Mucosa of descending colon (tissue), 3 donors: ENCODE measurements at places on chromosomes 16 and 17.

DNA sequence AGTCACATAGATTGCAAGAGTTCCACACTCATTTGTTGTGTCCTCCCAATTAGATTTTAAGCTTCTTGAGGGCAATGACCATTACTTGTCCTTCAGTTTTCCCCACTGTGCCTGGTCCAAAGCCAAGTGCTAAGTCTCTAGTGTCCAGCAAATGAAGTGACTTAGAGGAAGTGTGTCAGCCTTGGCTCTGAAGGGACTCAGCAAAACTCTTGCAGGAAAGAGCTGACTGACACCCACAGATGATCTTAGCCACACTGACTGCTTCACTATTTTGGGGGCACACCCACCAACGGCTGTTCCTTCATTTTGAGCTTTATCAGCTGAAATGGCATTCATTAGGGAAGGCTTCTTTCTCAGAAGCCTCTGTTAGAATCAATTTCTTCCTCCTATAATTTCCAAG is 358.1 kb downstream of the UTP18 start:
- no peak for DNase-seq

DNA sequence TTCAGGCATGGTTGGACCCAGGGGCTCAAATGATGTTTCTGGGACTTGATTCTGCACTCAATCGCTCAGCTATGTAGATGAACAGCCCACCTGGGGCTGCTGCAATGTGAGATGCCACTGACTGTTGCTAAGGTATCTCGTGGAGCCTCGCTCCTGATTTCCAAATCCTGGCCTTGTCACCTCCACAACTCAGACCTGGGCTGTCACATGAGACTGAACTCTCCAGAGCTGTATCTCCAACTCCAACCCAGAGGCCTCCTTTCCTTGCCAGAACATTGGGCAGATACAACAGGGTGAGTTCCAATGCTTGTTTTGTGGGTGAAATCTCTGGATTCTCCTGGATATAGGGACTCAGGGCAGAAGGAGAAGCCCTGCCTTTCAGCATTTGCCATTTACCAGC is 79.5 kb downstream of the GNAO1 start:
- no peak for DNase-seq

GRCh38 chr16:67326472-67327309 is at the start of the genes KCTD19 and LRRC36:
Gene KCTD19 (minus strand): TSS chr16:67326741. CDS start chr16:67326707, 34 bp downstream.
Gene LRRC36 (plus strand): TSS chr16:67326815. CDS start chr16:67326863, 48 bp downstream.
- DNase-seq = peak; percentile 86

DNA sequence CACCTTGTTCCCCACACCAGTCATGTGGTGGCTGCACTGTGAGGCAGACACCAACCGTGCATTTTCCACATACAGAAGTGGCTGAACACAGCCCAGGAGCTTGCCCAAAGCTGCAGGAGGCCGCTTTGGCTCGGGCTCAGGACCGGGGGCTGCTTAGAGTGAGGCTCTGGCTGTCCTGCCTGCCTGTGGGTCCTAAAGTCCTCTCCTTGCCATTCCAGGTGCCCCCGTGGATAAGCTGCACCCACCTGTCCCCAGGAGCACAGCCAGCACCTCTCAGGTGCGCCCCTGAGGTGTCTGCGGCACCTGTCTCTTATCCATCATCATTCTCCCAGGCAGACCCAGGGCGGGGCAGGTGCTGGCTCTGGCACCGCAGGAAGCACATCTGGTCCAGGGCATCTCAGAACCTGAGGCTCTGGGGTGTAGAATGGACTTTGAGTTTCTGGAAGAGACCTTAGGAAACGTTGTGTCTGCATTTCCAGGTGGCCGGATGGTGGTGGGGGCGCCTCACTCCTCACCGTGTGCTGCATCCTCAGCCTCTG is 180.5 kb upstream of the ZNF469 start:
- no peak for DNase-seq

DNA sequence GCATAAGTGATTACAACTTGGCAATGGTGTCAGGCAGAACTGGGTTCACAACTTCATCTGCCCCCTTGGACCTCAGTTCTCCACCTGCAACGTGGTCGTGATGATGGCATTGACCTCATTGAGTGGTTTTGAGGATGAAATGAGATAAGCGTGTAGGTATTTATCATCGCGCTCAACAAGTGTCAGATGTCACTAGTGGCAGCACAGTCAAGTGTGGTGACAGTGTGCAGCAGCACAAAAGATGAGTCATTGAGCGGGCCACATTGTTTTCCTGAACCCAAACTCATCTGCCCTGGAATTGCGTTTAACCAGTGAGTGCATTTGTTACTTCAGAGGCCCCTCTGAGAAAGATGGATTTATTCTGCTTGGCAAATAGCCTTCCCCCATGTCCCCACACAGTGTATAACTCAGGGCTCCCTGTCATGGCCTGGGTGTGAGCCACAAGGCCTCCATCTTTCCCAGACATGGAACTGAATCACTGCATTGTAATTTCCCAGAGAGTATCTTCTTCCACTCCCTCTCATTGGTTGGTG is 20.9 kb downstream of the IRX3 start:
- DNase-seq = no peak

DNA sequence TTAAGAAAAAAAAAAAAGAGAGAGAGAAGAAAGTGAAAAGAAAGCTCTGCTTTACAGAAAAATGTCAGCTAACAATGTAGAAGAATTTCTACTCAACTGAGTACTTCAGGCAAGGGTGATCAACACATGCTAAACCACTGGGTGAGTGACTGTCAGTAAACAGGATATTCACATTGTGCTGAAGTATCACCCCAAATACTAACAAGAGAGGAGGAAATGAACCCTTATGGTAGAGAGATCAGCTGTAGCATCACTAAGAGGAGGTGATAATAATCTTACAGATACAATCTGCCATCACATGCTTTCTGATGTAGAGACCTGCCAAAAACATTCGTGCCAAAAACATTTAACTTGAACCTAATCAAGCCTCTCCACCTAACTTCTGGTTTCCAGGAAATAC is 30.7 kb upstream of the ICAM2 start:
- no peak for DNase-seq

DNA sequence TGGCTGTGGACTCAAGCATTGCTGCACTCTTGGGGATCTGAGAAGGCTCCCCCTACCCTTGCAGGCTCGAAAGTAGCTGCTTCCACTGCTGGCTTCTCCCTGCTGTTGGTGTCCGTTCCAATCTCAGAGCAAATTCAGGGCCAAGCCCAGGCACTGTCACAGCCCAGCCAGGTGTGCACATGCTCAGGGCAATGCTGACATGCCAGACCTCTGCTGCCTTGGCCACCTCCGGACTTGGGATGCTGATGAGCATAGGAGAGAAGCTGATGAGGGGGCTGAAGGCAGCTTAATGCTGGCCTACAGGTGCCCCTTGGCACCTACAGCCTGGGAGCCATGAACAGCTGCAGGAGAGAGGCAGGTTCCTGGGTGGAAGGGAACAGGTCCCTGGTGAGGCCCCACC is 273.7 kb upstream of the KCNJ16 start:
- no peak for DNase-seq

DNA sequence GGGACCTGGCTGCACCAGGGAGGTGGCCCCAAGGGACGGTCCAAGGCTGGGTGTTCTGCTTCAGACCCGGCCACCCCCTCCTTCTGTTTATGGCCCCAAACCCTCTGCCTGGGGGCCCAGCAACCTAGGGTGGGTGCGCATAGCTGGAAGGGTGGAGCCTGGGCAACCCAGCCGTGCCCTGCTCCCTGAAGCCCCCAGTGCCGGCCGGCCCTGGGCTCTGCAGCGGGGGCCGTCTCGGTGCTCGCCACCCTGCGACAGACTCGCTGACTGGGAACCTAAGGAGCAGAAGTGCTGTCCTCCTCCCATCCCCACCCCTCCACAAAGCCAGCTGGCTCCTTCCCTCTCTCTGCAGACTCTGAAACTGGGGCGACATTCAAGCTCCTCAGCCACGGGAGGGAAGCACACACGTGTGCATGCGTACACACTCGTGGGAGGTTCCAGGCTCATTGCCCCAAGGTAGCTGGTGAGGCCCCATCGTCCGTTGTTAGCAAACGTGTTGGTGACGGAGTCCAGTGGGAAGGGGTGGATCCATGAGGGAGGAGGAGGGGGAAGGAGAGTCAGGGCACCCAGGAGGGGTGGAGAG is 43.4 kb downstream of the ENGASE start:
- no peak for DNase-seq

- no peak for DNase-seq
These were observed 4.8 kb upstream of the SEZ6 start for GRCh38 chr17:29010586-29010985.

GRCh38 chr17:574061-574460 is 140.6 kb downstream of the VPS53 start:
- no peak for DNase-seq

DNA sequence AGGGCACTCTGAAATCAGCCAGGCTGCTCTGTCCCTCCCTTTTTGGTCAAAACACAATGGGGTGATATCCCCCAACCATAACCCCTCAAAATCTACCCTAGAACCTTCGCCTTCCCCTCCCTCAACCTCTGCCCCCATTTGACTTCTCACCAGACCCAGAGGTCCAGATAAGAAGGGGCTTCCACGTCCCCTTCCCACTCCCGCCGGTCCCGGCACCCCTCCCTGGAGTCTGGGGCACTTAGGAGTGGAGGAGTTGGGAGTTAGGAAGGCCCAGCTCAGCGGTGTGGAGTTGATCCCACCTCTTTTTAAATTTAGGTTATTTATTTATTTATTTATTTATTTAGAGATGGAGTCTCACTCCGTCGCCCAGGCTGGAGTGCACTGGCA is 619 bp upstream of the TMEM92 start:
- no peak for DNase-seq

GRCh38 chr17:50062293-50063243 is 6.7 kb downstream of the ITGA3 start:
- peak; percentile 89 for DNase-seq

- no peak for DNase-seq
These were observed 13.3 kb upstream of the CCDC144A start for GRCh38 chr17:16676676-16677268.

- DNase-seq = no peak
These were observed 741 bp upstream of the GRB2 start for GRCh38 chr17:75406222-75406615.

DNA sequence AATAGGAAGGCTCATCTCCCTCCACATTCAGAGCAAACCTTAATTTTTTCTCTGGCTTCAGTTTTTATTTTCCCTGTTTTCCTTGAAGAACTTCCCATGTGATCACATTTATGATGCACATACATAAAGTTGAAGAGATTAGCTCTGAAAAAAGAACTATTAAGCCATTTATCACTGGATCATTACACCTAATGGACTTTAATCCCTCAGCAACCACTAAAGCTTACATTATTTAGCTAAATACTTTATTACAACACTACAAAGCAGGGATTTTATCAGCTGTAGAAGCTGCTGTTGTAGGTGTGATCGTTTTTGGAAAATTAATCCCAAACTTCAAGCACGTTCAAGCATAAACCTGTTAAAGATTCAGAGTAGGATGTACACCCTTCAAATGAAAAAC is 21.1 kb downstream of the SMYD4 start:
- no peak for DNase-seq

DNA sequence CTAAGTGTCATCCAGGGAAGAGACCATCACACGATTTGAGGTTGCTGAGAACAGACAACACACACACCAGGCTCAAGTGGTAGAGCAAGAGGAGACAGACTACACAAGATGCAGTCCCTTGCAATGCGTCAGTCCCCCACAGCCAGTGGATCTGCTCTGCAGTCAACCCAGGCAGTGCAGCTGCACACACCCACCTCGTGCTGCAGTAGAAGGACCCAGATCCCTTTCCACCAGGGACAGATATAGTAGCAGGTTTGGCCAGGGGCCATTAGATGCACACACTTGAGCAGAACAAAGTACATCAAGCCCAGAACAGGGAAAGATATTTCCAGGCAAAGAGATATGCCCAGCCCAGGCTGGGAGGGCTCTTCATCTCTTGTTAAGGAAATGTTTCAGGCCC is 112.9 kb downstream of the GRIN2A start:
- DNase-seq = no peak

- DNase-seq = no peak
These were observed 19.2 kb upstream of the TOM1L1 start for GRCh38 chr17:54881255-54881972.

- no peak for DNase-seq
These were observed 6.0 kb downstream of the SLC7A6 start for GRCh38 chr16:68270353-68270752.

DNA sequence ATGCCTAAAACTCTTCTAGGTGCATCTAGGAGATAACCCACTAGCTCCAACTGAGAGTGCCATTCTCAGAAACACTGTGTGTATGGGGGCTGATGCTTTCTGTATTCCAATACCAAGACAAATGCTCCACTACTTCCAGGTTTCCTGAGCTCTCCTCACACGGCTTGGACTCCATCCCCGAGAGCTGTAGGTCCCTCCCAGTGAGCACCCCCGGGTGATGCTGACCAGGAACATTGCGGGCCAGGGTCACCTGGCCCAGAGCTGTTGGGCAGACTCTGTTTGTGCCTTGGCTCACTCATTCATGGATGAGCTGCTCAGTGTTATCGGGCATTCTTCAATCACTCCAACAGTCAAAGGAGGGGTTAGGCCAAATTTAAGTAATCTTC is 7.0 kb downstream of the CUEDC1 start:
- DNase-seq = no peak

- no peak for DNase-seq
These were observed 15.7 kb upstream of the NOG start for GRCh38 chr17:56577843-56578204.

- peak; percentile 57 for DNase-seq
These were observed 191.1 kb downstream of the CHD9NB start for GRCh38 chr16:52861614-52862022.

- DNase-seq = peak; percentile 63
These were observed 369.2 kb downstream of the CDH13 start for GRCh38 chr16:82995924-82996441.

GRCh38 chr16:89586853-89587252 is 11.3 kb downstream of the CPNE7 start:
- no peak for DNase-seq

GRCh38 chr17:56809106-56809819 is 24.5 kb downstream of the C17orf67 start:
- DNase-seq = no peak

- no peak for DNase-seq
These were observed 870 bp upstream of the TAC4 start for GRCh38 chr17:49848739-49849138.

DNA sequence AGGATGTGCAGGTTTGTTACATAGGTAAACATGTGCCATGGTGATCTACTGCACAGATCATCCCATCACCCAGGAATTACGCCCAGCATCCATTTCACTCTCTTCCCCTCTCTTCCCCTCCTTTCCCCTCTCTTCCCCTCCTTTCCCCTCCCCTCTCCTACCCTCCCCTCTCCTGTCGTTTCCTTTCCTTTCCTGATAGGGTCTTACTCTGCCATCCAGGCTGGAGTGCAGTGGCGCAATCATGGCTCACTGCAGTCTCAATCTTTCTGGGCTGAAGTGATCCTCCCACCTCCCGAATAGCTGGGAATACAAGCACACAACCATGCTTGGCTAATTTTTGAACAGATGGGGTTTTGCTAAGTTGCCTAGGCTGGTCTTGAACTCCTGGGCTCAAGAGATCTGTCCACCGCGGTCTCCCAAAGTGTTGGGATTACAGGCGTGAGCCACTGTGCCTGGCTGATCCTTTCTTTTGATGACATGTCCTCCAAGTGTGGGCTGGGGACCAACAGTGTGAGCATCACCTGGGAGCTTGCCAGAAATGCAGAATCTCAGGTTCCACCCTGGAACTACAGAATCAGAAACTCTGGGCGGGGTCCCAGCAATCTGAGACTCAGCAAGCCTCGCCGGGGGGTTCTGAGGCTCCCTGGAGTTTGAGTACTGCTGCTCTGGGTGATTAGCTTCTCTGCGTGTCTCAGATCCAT is 10.8 kb downstream of the ATP2C2 start:
- no peak for DNase-seq
